ENCODE measurements at places on chromosomes 2 and 18.

GRCh38 chr18:9547782-9548181, 66.6 kb downstream of the PPP4R1 start:
- DNase-seq: no peak

DNA sequence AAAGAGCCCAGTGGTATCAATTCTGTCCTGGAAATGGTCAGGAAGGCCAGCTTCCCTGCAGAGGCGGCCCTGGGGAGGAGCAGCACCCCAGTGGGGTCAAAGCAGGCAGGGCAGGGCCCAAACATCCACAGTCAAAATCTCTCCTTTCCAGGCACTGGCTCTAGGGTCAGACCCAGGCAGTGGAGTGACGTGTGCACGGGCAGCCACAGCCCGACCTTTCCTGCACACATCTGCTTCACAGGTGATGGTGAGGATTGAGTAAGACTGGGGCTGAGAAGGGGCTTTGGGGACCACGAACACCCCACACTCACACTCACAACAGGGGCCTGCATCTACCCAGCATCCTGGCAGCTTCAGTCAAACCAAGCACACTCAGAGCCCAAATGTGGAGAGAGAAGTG, 97.8 kb upstream of the GLI2 start:
- no peak for DNase-seq

GRCh38 chr2:46980786-46981573, 65.4 kb upstream of the MCFD2 start:
- no peak for DNase-seq

GRCh38 chr2:105760639-105761337, 16.1 kb downstream of the NCK2 start:
- DNase-seq: no peak

Data from activated CD8-positive, alpha-beta memory T cell treated with anti-CD3 and anti-CD28 coated beads for 48 hours (primary cell).